ELF-1 (cell line): ENCODE measurements at places on chromosomes 7 and 10.

- no peak for DNase-seq
Observed at GRCh38 chr7:41885078-41885477, 182.2 kb upstream of the INHBA start.

GRCh38 chr7:157635669-157636068, 298.9 kb downstream of the DNAJB6 start:
- DNase-seq: no peak

DNA sequence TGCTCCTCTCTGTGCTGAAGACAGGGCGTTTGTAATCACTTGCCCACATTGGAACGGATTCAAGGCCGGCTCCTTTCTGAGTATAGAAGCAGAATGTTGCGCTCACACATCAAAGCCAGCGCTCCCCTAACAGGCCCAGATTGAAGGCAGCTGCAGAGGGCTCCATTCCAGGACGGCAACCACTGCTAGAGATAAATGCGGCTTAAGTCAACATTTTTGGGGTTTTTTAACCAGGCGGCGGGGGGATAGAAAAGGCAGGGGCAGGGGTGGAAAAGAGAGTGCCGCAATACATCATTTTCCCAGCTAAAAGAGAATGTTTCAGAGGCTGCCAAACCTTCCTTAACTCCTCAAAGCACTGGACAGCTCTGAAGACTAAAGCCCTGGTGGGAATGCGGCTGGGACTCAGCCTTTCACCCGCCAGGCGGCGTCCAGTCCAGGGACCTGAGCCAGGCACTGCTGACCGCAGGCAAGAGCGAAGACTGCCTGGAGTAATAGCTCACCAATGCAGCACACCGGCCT, 189.6 kb downstream of the TNS3 start:
- DNase-seq: no peak

GRCh38 chr10:5479481-5480161, 19.7 kb downstream of the CALML5 start:
- no peak for DNase-seq

DNA sequence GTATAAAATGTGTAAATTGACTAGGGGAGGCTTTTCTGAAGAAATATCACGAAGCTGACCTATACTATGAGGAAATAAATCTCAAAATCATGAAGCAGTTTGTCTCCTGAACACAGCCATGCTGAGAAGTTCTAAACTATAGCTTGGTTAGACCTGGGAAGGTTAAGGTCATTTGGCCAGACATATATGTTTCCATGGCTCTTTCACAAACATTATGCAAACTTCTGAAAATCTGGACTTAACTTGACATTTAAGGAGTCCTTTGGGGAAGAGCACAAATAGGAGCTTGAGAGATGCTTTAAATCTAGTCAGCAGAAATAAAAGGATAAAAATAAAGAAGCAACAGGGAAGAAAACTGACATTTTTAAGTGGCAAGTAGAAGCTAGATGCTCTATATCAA, 115.9 kb upstream of the MEOX2 start:
- no peak for DNase-seq

GRCh38 chr7:16711730-16712129, 41.8 kb upstream of the TSPAN13 start:
- no peak for DNase-seq

DNA sequence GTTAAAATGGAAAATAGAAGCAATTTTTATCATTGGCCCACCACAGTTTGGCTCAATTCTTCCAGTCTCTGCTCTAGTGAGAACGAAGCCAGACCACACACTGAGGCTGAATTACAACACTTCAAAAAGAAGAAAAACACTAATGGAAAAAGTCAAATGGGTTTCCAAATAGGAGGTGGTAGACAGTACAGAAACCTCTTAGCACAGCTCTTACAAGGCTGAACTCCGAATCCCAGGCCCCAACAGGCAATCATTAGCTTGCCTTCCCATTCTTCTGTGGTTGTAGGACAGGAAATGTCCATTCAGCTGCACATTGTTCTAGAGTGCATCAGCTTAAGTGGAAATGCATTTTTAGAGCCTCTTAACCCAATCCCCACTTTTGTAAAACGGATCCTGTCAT, 115.1 kb upstream of the MEOX2 start:
- DNase-seq: no peak

- DNase-seq: peak; percentile 37
Observed at GRCh38 chr7:42262964-42263363, 26.0 kb upstream of the GLI3 start.

DNA sequence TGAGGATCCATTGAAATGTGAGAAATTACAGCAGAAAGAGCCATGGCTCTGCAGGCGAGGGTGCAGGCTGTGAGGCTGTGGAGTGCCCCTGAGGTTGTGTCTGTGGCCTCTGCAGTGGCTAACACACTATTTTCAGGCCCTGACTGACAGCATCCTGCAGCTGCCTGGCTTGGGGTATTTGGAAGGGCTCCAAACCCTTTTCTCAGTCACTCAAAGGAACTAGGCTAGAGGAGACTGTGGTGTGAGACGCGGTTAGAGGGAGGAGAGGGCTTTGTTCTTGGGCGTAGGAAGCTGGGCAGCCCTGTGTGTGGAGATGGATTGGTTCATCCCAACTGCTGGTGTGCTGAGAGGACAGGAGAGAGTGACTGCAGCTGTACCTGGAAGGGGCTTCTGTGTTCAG, 134.9 kb downstream of the RAMP3 start:
- no peak for DNase-seq

GRCh38 chr7:110308791-110309190, 782.1 kb upstream of the LRRN3 start:
- no peak for DNase-seq

- DNase-seq: no peak
Observed at GRCh38 chr7:97503367-97504094, 228.4 kb upstream of the TAC1 start.

- DNase-seq: no peak
Observed at GRCh38 chr10:121438333-121438732, 159.9 kb downstream of the FGFR2 start.

DNA sequence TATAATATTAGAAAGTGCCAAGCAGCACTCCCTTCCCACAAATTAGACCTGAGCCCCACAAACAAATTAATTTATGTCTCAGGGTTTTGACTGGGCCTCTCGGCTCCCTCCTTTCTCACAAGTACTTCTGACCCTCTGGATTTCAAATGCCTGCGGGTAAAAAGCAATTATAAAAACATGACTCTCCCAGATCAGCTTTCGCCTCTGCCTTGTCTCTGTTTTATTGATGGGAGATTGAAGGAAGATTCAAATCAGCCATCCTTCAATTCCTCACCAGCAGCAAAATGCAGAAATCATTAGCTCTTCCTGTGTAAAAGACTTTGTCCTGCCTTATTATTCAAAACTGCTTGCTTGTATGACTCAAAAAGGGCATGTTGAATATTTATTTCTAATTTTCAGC, 453.7 kb upstream of the MKI67 start:
- DNase-seq: no peak

DNA sequence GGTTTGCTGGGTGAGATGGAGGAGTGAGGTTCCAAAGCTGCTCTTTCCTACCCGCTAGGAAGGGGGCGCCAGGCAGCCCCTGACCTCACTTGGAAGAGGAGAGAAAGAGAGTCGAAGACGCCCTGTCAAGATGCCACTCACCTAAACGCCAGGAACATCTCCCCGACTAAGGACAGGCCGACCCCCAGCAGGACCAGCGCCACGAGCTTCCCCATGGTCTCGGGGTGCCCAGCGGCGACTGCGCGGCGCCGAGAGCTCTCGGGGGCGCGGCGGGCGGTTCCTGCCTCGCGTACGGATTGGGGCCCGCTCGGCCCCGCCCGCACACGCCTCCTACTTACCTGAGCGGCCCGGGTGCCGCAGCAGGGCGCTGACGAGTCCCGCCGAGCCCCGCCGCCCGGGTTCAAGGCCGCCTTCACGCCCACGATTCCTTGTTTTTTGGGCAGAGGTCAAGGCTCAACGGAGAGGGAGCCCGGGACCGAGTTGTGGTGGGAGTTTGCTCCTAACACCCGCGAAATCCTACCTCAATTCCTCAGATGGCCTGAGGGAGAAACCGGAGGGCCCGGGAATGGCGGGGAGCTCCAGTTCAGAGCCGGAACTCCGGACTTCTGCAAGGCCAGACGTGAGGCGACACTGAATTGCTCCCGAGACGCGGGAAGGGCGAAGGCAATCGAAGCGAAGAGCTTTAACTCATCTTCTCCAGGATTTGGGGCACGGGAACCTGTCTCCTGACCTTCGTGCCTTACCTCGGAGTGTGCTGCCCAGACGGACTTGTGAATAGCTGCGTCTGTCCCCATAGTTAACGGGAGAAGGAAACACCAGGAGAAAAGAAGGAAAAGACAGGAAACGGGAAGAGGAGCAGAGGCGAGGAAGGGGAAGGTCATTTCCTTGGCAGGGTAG, at the start of gene PON3:
PON3 (minus strand) TSS at position 240 of the 897 bp plus-strand sequence; CDS start at position 215, 25 bp downstream.
- peak; percentile 85 for DNase-seq

- no peak for DNase-seq
Observed at GRCh38 chr10:130361351-130362105, 225.3 kb downstream of the GLRX3 start.

DNA sequence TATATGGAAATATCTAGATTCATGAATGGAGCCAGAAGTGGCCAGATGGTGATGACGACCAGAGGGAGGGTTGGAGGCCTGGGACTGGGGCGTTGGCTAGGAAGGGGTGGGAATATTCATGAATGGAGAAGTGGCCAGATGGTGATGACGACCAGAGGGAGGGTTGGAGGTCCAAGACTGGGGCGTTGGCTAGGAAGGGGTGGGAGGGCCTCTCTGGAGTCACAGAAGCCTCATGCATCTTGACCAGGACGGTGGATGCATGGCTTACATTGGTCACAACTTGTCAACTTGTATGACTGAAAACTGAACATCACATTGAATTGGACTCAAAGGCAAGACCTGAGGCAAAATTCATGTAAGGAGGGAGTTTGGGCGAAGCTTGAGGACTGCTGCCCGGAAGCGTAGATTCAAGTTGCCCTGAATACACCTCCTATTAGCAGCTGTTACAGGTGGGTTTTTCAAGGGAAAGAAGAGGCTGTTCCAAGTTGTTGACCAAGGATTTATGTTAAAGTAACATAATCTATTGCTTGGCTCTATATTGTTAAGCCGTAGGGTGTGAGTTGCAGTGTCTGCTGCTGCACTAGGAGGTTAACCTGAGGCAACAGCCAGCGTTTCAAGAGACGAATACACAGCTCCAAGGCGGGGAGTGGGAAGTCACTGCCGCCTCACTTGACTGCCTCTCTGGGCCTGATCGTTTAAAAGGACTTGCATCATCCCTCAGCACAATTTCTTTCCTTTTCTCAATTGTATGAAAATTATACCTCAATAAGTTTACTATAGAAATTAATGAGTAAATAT, 55.1 kb upstream of the FAM20C start:
- no peak for DNase-seq

- no peak for DNase-seq
Observed at GRCh38 chr10:94219829-94220228, 142.9 kb downstream of the NOC3L start.

- DNase-seq: no peak
Observed at GRCh38 chr7:84837405-84837804, 349.5 kb downstream of the SEMA3D start.

DNA sequence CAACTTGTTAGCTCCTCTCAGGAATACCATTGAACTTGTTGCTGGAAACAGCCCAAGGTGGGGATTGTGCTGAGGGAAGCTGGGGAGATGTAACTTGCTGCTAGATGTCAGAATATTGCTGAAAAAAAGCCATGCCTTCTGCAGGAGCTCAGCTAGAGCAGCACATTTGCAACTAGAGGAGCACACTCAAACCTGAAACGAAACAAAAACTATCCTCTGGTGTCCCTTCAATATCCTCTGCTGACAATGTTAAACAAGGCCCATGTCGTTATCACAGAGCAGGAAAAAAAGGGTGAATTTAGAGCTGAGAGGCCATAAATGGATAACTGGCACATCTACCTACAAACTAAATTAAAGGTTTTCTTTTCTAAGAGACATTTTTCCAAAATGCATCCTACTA, 53.7 kb upstream of the MACC1 start:
- DNase-seq: no peak

DNA sequence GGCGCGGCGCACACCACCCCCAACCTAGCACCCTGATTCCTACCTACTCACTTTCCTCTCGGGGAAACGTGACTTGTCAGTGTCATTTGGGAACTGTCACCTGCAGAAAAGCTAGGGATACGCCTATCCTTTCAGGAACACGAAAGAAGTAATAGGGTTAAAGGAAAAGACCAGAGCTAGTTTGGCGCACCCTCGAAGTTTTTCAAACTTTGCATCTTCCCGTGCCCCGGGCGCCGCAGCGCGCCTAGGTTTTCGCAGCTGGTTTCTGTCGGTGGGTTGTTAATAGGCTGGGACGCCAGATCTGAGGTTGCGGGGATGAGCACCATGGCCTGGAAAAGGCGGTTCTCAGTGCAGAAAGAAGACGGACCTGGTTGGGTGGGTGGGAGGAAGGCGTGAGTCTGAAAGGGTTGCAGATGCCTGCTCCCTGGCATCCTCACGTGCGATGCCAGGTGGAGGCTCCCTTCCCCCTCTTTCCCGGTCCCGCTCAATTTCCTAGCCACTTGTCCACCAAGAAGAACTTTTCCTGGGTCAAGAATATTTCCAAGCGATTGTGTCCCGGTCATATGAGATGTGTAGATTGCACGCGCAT, 568 bp upstream of the MEOX2 start:
- DNase-seq: peak; percentile 12
